ENCODE measurements at places on chromosomes 11 and 22.

DNA sequence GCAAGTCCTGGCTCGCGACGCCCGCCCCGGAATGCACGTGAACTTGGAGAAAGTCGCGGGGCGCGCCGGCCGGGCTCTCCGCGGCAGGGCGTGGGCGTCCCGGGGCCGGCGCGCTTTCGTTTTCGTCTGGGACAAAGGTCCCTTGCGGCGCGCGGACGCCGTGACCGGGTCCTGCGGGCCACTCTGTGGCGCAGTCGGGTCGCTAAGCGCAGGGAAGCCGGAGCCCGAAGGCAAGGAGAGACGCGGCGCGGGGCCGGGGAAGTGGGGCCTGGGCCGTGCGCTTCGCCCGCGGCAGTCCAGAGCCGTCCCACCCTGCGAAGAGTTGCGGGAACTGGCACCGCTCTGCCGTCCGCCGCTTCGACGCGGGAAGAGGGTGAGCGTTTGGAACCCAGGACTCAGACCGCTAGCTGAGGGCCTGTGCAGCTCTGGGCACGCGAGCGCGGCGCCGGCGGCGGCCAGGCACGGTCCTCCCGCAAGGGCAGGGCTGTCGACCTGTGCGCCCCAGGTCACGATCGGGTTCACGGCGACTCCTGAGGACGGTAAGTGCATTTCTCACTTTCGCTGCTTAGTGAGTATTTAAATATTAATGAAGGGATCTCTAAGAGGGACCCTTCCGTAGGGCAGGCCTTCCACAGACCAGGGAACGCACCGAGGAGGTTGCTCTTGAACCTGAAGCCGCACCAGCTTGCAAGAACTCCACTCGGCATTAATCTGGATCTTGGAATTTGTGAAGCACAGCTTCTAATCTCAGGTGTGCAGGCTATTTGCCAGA, 78.0 kb upstream of the PPARA start:
- no peak for DNase-seq

DNA sequence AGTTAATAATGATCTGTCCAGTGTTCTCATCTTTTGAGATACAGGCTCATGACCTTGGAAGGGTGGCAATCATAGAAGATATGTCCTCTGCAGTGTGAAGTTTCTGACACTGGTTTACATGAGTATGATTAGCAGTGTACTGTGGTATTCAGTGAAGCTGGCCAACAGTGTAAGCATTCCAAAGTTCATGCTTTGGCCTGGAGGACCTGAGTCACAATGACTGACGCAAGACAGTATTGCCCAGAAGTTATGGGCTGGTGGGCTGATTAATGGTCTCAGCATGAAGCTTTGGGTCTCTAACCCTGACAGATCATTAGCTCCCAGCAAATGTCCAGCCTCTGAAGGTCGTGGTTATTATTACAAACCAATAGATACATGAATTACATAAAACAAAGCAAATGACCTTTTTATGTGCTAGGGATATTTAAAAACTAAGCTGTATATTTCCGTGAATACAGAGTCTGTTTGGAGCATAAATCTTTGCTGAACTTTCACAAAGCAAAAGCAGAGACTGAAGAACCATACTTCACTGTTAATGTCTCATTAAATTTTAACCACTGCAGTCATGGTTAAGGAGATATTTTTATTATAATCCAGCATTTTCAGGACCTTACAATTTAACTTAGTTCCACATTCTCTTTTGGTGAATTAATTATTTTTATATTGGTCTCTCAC, 28.3 kb upstream of the USP47 start:
- DNase-seq, result no peak

DNA sequence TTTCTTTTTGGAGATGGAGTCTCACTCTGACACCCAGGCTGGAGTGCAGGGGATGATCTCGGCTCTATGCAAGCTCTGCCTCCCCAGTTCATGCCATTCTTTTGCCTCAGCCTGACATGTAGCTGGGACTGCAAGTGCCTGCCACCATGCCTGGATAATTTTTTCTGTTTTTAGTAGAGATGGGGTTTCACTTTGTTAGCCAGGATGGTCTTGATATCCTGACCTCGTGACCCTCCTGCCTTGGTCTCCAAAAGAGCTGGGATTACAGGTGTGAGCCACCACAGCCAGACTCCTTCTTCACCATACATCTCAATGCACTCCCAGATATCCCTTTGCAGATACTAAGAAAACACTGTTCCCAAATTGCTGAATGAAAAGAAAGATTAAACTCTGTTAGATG, 224.3 kb downstream of the OR4A5 start:
- no peak for DNase-seq

DNA sequence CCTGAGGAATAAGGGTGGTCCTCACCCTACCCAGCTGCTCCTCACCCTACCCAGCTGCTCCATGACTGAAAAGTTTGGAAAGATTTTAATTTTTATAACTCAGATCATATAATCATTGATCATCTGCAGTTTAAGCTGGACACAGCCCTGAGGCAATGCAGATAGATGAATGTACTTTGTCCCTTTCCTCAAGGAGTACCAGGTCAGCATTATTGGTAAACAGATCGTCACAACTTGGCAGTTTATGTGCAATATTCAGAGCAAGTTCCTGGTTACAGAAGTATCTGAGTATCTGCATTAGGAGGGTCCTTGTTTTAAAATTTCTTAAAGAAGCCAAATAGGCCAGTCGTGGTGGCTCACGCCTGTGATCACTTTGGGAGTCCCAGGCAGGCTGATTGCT, 3.6 kb downstream of the TNRC6B start:
- DNase-seq, result no peak

DNA sequence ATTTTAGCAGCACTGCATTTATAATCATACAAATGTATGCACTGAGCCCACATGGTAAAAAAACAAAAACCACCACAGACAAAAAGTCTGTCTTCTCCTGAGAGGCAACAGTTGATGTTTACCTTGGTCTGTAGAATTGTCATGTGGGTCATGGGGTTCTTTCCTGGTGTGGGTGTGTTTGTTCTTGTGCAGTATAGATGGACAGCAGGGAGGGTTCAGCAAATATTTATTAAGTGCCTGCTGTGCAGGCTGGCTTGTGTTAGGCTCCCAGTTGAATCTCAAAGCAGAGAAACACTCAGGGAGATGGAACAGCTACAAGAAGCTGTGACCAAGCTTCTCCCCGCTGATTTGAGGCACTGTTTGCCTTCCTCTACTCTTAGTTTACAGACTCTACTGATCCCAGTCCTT, 82.2 kb downstream of the PISD start:
- DNase-seq, result no peak

- no peak for DNase-seq
These were observed 89.7 kb downstream of the FAM76B start for GRCh38 chr11:95699631-95700470.

GRCh38 chr11:117919781-117920221, 9.4 kb downstream of the TMPRSS13 start:
- DNase-seq, result no peak

DNA sequence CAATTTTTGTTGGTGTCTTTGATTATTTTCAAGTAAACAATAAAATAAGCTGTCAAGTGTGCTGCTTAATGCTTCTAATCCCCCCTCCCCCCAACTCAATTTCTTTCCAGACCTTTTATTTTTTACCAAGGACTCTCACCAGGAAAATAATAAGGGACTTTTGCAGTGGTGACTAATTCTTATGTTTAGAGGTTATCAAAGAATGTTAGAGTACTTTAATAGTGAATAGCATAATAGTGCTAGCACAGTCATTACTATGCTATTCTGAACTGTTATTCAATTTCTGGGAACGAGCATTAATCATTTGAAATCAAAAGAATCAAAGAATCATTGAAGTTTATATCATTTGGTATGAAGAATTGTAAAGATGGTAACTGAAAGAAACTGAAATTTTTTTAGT, 251.4 kb downstream of the DDX10 start:
- no peak for DNase-seq

- DNase-seq, result no peak
These were observed 7.3 kb upstream of the ADAMTS8 start for GRCh38 chr11:130435671-130436070.

- no peak for DNase-seq
These were observed 1.6 kb downstream of the BRD1 start for GRCh38 chr22:49825944-49826602.

GRCh38 chr11:116918925-116919655, 81.7 kb upstream of the APOA1 start:
- DNase-seq, result no peak

DNA sequence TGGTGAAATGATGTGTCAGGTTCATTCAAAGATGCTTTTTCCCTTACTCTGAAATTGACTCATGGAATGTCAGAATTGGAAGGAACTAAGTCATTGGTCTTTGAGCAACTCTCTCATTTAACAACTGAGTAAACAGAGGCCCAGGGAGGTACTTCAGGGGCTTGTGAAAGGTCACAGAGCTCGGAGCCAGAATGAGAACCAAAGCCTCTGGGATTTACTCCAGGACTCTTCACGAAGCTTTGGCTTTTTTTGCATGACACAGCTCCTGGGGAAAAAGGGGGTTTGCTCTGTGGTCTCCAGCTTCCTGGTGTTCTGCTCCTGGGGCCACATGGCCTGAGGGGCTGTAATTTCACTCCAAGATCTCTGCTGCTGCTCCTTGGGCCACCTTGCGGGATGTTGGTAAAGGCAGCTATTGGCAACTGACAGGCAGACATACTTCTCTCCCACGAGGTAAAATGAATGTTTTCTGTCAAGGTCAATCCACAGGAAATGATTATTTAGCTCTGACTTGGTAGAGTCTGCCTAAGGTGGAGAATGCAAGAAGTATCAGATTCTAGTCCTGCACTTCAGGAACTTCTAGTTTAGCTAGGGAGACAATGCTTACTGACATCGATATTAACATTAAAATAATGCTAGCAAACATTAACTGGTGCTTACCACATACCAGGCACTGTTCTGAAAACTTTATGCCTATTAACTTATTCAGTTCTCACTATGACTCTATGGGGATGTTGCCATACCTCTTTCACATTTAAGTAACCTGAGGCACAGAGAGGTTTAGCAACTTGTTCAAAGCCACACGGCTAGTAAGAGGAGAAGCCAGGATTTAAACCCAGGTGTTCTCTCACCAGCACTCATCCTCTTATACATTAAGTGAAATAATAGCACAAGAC, 16.1 kb downstream of the PKNOX2 start:
- no peak for DNase-seq

- no peak for DNase-seq
These were observed 39.9 kb upstream of the ANO1 start for GRCh38 chr11:70038034-70038834.

- DNase-seq, result no peak
These were observed 62.0 kb downstream of the NCAM1 start for GRCh38 chr11:113023228-113023627.

GRCh38 chr22:23790819-23791737, 4.3 kb downstream of the SMARCB1 start:
- no peak for DNase-seq

DNA sequence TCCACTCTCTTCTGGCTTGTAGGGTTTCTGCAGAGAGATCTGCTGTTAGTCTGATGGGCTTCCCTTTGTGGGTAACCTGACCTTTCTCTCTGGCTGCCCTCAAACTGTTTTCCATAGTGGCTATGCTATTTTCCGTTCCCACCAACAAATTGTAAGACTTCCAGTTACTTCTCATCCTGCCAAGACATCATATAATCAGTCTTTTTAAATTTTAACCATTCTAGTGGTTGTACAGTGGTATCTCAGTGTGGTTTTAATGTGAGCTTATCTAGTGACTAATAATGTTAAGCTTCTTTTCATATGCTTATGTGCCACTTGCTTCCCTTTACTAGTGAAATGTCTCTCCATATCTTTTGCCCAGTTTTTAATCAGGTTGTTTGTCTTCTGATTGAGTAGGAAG, 13.6 kb upstream of the TRIM29 start:
- DNase-seq, result no peak

GRCh38 chr11:40401132-40401853, 1058.2 kb downstream of the LRRC4C start:
- DNase-seq, result no peak

DNA sequence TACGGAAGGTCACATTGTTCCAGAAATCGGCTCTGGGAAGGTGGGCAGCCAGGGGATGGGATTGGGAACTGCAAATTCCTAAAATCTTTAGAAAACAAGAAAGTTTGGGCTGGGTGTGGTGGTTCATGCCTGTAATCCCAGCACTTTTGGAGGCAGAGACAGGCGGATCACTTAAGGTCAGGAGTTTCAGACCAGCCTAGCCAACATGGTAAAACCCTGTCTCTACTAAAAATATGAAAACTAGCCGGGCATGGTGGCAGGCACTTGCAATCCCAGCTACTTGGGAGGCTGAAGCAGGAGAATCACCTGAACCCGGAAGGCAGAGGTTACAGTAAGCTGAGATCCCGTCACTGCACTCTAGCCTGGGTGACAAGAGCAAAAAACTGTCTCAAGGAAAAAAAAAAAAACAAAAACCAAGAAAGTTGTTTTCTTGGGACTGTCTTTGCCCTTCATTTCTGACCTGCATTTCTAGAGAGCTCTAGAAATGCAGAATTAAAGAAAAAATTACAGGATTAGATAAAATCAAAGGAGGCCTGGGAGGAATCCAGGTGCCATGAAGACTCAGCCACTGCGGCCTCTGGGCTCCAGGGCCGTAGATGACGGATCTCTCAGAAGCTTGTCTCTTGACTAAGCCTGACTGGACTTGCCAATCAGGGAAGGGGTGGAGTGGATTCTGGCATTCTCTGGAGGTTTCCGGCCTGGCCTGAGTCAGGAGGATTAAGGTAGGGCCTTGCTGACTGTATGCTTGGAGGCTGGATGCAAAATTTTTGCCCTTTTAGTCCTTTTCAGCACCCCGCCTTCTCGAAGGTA, 5.3 kb upstream of the MALAT1 start:
- no peak for DNase-seq

- no peak for DNase-seq
These were observed 24.4 kb downstream of the WNT7B start for GRCh38 chr22:45952553-45952952.

DNA sequence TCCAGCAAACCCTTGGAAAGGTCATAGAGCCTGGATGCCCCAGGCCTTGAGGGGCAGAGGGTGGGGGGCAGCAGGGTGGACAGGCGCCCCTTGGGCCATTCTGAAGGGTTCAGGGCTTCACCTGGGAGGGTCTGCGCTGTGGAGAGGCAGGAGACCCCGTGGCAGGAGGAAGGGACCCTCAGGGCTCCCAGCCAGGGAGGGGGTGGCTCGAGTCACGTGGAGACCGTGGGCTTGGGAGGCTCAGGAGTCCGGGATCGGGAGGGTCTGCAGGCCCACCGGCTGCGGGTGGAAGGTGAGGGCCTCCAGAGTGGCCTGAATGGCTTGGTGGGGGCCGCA, 48.5 kb upstream of the A4GALT start:
- DNase-seq, result no peak

GRCh38 chr22:43293655-43294392, 49.3 kb downstream of the SCUBE1 start:
- no peak for DNase-seq

DNA sequence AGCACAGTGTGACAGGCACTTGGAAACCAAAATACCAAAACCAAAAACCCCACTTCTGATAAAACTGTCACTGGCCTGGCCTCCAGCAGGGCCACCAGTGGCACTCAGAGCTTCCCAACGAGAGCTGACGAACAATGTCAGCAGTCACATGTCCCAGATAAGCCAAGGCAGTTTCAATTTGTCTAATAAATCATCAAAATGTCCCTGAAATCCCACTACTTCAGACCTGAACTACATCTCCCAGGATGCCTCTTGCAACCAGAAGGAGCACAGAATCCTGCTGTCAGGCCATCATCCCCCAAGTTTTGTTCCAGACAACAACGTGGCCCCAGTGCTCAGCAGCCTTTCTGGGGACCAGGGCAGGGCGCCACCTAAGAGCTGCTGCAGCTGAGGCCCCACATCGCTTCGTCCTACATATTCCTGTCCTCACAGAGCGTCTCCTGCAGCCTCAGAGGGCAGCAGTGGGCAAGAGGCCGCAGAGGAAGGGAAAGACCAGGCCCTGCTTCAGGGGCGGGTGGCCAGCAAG, 25.1 kb downstream of the LRFN4 start:
- DNase-seq, result no peak

GRCh38 chr22:27724709-27725108, 76.8 kb downstream of the MN1 start:
- DNase-seq, result no peak

GRCh38 chr11:15551901-15552851, 437.5 kb downstream of the INSC start:
- no peak for DNase-seq
